ENCODE measurements at places on chromosomes 4 and X.

DNA sequence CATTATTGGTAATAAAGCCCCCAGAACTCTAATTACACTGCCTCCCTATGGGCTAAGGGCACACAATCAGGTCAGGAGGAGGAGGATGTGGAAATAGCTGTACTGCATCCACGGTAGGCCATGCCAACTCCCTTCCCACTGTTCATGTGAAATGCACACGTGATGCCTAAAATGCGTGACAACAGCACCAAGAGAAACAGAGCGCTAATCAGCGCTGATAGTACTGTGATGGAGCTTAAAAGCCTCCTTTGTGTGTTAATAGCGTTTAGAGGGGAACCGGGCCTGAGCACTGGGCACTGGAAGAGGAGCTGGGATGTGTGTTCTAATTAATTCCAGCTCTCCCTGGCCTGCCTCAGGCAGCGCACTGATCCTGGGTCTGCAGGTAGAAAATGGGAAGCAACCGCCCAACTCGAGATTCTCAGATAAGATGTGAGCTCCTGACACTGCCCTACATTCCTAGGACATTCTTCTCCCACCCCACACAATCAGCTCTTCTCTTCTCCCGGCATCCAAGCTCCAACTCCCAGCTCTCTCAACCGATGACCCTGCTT lies 12.9 kb downstream of the DCTD start:
- DNase-seq = no peak

DNA sequence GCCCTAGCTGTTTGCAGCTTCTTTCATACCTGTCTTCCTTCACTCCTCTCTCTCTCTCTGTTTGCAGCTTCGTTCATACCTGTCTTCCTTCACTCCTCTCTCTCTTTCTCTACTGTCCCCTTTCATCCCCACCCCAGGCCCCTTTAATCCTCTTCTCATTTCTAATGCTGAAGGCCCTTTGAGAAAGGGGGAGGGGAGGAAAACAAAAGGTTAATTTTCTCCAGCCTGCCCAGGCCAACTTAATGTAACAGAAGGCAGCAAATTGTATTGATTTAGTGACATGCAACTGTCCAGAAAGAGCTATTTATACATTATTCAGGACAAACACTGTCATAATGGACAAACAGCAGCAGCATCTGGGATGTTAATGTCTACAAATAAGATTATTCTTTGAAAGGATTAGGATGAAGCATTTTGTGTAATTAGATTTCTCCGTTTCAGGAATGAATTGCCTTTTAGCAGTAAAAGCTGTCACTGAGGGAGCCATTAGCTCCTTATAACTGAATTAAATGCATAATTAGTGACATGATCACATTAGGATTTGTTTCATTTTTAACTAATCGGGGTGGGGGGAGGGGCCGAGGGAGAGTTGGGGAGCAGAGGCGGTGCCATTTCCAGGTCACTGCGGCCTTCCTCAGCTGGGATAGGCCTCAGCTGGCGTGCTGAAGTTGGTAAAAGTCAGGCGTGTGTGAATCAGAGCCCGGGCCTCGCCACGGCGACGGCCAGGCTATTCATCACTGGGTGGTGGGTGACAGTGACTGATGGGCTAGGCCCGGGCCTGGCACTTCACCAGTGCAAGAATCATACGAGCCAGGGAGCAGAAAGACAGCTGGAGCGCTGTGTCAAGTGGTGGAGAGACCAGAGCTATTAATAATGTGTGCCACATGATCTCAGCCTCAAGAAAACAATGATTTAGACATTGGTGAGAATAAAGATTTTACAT lies 174.5 kb downstream of the NKX6-1 start:
- no peak for DNase-seq

DNA sequence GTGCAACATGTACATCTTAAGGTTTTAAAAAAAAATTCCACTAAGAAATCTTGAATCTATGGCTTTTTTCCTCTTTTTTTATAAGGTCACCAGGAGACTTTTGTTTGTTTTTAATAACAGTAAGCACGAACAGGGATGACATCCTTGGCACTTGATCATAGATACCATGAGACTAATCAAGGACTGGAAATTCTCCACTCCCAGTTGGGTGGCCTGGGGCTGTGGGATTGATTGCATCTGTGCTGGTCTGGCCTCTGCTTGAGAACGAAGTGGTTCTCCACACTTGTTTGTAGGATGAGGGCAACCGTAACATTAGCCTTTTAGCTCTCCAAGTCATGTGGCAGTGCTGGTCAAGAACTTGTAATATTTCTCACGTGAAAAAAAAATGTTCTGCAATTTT lies 35.4 kb downstream of the SNX25 start:
- DNase-seq = no peak

GRCh38 chr4:30722092-30722358 lies 1.9 kb downstream of the PCDH7 start:
- DNase-seq = no peak

DNA sequence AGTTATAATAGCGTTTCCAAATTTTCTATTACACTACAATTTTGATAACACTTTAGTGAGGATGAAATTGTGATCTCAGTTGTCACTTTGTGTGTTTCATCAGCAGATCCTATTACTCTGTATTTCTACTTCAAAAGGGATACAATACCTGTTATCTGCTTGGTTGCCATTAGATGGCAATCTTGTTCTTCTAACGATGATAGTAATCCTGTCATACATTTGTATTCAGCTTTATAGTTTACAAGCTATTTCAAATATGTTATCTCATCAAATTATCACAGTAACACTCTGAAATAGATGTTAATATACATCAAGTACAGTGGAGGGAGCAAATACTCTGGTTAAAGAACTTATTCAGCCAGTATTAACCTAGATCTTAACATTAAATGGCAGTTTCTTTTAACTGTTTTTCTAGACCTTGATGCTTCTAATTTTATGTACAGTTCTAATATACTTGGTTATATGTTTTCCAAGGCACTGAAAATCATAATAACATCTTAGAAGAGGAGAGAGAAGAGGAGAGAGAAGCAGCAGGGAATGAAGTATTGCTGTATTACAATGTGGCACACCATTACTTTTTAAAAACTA lies 292.0 kb downstream of the CCSER1 start:
- DNase-seq = no peak

- no peak for DNase-seq
Observed at GRCh38 chr4:26325191-26325590, 4.4 kb downstream of the RBPJ start.

DNA sequence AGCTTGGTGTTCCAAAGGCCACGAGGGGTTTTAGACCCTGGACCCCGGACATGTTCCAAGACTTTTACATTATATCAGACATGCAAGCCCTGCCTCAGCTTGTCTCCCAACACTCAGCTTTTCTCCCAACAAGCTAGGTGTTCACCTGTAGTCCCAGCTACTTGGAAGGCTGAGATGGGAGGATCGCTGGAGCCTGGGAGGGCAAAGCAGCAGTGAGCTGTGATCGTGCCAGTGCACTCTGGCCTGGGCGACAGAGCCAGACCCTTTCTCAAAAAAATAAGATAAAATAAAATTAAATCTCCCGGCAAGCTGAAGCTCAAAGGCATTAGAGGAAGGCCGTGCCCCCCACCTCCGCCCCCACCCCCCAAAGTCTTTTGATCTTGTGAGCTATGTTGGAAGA lies 13.7 kb downstream of the CTAG1A start:
- no peak for DNase-seq

GRCh38 chrX:114472788-114473187 lies 111.1 kb upstream of the HTR2C start:
- no peak for DNase-seq

DNA sequence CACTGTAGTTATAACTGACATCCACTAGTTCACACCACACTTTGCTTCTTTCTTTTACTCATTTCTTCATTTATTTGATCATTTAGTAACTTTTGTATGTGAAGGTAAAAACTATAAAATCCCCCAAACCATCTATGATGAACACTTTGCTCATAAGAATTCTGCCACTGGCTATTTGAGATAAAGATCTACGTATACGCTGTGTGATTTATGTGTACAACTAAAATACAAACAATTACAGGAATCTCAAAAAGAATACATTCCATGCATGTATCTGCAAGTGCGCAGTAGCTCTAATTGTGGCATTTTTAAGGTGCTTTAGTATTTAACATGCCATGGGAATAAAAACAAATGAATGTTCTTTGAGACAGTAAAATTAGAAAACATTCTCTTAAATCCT lies 156.9 kb upstream of the NAP1L5 start:
- DNase-seq = no peak

- DNase-seq = no peak
Observed at GRCh38 chr4:139975830-139976272, 178.1 kb downstream of the MAML3 start.

DNA sequence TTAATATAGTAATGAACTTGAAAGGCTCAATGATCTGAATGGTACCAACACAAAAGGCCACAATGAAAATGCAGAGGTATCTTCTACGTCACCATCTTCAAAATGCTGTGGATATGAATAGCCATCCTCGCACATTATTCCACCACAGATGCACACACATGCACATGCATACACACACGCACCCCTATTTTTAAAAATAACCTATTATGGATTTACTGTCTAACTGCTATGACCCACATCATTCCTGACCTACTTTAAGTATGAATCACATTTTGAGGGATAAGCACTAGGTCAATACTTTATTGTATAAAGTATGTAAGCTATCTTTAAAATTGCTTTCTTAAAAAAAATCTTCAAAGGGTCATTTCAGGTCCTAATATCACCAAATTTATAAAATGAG lies 24.4 kb upstream of the CORIN start:
- DNase-seq = no peak

DNA sequence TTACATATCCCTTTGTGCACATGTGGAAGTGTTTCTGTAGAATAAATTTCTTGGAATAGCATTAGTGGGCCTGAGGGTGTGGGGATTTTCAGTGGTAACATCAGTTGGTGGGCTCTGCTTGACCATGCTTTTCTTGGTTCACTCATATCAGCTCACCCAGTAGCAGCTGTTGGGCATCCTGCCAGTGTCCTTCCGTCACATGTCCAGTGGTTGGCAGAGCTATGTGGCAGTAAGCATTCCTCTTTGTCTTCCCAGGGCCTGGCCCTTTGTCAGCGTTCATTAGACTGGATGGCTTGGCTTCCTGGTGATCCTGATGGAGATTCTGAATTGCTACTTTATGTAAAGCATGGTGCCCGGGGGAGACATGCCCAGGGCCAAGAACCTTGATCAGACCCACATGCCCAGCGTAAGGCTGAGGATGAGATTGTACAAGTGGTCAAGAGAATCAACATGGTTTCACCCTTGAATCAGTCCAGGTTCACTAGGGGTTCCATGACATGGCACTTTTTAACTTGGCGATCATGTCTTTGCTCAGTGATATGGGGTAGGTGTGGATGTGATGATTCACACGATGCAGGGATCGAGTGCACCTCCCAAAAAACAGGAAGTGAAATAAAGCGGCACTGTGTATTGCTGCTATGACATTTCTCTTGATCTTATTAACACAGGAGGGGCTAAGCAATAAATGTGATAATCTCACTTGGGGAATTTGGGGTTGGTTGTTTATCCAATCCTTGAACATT lies 72.1 kb upstream of the IGFBP7 start:
- DNase-seq = no peak

- DNase-seq = no peak
Observed at GRCh38 chr4:7653510-7654369, 219.0 kb upstream of the PSAPL1 start.

DNA sequence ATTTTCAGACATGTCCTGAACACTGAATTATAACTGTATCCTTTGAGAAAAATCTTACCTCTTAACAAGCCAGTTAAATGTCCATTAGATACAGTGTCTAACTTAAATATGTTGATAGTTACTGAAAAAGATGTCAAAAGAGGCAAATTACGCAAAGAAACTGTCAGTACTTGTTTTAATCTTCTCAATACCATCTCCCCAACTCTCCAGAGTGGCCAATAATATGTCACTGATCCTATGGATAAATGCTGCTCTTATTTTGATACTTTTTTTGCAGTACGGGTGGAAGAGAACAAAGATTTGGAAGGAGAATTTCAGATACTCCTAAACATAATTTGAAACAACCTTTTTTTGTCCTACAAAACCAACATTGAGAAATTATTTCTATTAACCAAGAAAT lies 192.7 kb downstream of the CBR4 start:
- no peak for DNase-seq

DNA sequence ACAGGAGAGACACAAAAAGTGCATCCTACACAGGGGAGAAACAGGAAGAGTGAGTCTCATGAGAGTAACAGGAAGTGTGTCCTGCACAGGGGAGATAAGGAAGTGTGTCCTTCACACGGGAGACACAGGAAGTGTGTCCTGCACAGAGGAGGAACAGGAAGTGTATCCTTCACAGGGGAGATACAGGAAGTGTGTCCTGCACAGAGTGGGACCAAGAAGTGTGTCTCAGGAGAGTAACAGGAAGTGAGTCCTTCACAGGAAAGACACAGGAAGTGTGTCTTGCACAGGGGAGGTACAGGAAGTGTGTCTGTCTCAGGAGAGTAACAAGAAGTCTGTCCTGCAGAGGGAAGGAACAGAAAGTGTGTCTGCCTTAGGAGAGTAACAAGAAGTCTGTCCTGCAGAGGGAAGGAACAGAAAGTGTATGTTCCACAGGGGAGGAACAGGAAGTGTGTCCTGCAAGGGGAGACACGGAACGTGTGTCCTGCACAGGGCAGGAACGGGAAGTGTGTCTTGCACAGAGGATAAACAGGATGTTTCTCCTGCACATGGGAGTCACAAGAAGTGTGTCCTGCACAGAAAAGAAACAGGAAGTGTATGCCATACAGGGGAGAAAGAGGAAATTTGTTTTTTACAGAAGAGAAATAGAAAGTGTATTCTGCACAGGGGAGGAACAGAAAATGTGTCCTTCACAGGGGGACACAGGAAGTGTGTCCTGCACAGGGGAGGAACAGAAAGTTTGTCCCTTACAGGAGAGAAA lies 102.0 kb downstream of the ARSF start:
- DNase-seq = no peak

GRCh38 chr4:141410839-141411238 lies 190.1 kb downstream of the ZNF330 start:
- no peak for DNase-seq

- DNase-seq = no peak
Observed at GRCh38 chr4:154490583-154491340, 837 bp downstream of the DCHS2 start.

DNA sequence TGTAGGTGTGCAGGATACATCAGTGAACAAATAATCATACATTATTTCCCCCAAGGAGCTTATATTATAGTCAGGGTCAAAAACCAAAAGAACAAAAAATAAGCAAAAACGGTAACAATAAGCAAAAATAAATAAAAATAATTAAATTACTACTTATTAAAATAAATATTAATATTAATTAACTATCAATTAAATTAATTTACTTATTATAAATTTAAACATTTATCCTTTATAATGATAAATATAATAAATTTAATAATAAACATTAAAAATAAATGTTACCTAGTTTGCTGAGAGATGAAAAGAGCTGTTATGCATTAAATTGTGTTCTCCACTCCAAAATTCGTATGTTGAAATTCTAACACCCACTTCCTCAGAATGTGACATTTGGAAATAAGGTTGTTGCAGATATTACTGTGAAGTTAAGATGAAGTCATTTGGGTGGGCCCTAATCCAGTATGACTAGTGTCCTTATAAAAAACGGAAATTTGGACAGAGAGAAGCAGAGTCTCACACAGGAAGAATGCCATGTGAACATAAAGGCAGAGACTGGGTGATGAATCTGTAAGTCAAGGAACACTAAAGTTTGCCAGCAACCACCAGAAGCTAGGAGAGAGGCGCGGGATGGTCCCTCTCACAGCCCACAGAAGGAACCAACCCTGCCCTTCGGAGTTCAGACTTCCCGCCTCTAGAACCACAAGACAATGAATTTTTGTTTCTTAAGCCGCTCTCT lies 67.2 kb upstream of the IBSP start:
- DNase-seq = no peak

- DNase-seq = no peak
Observed at GRCh38 chrX:72305286-72306084, at the start of gene CITED1. TSS of gene CITED1 (minus strand) at chrX:72305914. CDS start at chrX:72302869, 3,045 bp downstream.

- DNase-seq = no peak
Observed at GRCh38 chr4:150140774-150141400, 62.6 kb downstream of the DCLK2 start.

Data from stimulated activated CD4-positive, alpha-beta T cell treated with anti-CD3 and anti-CD28 coated beads, TNF-alpha, amount 100 ng/mL, for 1 hour (primary cell).